ENCODE measurements at places on chromosomes 11 and 22.

- DNase-seq, result no peak
These were observed 17.6 kb upstream of the TOLLIP start for GRCh38 chr11:1327064-1327460.

DNA sequence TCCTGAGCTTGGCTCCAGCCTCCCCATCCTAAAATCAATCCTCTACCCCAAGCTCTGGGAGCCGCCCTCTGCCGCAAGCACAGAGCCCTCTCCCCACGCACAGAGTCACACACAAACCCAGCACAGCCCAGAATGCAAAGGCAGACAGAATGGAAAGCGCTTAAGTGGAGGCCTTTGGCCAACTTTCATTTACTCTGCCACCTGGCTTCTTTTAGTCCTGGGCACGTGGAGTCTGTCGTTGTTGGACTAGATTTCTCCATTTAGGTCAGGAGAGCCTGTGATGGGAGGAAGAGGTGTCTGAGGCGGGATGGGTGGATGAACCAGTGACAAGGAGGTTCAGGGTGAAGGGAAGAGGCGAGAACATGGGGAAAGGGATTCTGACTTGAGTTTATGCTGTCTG, 191.7 kb downstream of the DSCAML1 start:
- DNase-seq, result no peak

DNA sequence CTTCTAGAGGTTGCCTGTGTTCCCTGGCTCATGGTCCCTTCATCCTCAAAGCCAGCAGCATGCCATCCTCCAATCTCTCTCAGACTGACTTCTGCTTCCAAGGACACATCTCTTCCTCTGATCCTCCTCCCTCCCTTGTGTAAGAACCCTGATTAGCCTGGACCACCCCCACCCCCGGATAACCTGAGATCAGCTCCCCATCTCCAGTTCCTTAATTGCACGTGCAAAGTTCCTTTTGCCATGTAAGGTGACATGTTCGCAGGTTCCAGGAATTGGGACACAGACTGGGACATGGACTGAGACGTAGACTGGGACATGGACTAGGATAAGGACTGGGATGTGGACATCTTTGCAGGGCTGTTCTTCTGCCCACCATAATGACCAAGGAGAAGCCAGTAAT, 925.3 kb downstream of the TBC1D22A start:
- no peak for DNase-seq

- peak; percentile 45 for DNase-seq
These were observed 4.0 kb upstream of the MCAM start for GRCh38 chr11:119320776-119321524.

DNA sequence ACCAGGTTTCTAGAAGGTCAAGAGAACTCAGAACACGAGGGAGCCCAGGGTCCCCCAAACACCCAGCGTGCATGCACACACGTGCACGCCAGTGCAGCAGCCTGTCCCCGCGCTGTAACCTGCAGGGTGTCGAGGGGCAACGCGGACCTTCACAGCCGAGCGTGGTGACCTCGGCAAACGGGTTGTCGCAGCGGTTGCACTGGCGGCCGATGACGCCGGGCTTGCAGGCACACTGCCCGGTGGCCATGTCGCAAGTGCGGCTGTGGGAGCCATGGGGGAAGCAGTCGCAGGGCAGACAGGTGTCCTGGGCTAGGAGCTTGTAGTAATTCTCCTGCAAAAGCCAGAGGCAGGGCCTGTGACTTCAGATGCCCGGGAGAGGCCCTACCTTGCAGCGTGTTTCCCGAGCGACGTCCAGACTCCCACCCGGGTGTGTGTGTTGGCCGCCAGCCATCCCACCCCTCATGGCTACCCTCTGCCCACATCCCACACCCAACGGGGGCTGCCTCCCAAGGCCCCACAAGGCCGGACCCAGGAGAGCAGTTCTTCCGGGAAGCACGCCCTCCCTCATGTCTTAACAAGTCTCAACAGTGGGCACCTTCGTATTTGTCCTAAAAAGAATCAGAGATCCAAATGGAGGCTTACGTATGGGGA, 56.1 kb downstream of the TRMU start:
- DNase-seq, result no peak

DNA sequence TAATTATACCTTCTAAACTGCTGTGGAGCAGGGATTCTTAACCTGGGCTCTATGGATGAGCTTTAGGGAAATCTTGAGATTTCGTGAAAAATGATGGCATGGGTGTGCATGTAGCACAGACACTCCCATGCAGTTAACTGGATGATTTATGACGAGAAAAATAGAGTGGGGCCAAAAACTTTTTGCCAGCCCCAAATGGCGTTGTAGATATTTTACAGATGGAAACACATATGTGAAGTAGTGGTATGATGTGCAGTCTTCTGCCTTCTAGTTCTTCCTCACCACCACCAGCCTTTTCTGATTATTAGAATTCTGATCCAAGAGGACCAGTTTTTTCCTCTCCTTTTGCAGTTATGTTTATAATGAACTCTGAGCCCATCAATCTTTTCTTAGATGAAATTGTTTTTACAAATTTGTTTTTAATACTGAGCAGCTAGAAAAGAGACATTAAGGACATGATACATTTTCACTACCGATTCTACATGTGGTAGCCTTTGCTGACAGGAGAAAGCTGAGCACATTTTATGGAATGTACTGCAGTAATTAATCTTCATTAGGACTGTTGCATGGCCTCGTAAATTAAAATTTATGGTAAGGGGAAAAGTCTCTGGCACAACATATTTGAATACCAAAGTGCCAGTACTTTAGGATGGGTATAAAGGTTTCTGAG, 261.4 kb downstream of the DDX10 start:
- DNase-seq, result no peak

DNA sequence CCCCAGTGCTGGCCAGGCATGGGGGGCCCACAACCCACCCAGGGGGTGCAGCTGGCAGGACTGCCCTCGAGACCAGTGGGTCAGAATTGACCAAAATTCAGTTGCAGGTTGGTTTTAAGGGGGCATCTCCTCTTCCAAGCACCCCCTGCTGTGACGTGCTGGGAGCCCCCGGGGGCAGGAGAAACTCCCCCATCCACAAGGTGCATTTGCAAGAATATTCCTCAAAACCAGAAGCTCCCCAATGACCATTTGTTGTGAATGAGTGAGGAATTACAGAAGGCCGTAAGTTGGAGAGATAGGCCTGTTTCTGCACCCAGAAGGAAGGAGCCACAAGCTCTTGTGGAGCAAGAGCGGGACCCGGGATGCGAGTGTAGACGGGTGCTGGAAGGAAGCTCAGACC, 414.5 kb downstream of the BRD1 start:
- no peak for DNase-seq

DNA sequence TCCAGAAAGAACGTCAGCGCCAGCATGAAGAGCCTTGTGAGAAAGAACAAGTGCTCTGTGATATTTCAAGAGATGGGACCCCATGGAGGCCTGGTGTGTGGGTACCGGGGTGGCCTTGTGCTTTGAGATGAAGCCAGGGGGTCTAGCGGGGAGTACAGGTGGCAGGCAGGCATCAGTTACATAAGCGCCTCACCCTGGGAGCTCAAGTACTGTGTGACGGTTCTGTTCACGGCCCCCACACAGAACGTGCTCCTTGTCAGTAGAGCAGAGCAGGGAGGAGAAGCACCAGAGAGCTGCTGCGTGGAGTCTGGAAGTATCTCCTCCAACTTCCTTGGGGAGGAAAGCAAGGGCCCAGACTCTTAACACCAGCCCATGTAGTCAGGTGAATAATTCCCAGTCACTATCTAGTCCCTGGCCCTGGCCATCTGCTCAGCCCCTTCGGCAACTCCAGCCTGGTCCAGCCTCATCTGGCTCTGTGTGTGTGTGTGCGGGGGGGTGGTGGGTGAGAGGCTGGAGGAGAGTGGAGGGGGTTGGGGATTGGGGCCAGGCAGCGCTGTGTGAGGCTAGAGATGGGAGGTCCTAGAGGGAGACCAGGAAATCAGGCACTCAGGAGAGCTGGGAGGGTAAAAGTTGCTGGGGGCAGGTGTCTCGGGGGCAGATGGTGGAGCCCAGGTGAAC, 32.4 kb downstream of the MCM5 start:
- DNase-seq, result no peak

Measured in muscle of arm (tissue), 14 donors.